Stimulated activated naive CD4-positive, alpha-beta T cell treated with Interleukin-2 at 50 U/mL for 16 hours (primary cell): ENCODE measurements at places on chromosomes 2 and 18.

DNA sequence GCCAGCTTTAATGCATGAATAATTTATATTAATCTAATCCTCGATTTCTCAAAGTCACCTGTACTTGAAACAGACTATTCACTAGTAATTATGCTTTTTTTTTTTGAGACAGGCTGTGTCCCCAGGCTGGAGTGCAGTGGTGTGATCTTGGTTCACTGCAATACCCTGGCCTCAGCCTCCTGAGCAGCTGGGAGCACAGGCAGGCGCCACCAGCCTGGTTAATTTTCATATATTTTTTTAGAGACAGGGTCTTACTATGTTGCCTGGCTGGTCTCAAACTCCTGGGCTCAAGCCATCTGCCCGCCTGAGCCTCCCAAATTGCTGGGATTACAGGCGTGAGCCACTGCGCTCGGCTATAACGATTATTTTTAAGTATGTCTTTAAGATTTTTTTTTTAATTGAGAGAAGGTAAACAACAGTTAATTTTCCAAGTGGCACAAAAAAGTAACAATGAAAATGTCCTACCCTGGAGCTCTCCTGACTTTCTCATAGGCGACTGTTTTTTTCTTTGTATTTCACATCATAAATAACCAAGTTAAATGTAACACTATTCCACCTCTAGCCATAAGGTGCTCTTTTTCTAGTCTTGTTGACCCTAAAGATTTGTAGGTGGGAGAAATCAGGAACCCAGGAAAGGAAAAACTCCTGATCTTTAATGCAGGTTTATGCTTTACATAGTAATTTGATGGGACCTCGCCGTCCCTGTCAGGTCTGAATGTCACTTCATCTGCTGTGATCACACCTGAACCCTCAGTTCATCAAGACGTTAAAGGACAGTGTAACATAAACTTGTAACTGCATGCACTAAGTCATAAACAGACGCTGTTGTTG lies 1.3 kb upstream of the ANKRD12 start:
- DNase-seq = no peak

GRCh38 chr2:1517786-1518185 lies 104.5 kb downstream of the TPO start:
- DNase-seq = no peak

DNA sequence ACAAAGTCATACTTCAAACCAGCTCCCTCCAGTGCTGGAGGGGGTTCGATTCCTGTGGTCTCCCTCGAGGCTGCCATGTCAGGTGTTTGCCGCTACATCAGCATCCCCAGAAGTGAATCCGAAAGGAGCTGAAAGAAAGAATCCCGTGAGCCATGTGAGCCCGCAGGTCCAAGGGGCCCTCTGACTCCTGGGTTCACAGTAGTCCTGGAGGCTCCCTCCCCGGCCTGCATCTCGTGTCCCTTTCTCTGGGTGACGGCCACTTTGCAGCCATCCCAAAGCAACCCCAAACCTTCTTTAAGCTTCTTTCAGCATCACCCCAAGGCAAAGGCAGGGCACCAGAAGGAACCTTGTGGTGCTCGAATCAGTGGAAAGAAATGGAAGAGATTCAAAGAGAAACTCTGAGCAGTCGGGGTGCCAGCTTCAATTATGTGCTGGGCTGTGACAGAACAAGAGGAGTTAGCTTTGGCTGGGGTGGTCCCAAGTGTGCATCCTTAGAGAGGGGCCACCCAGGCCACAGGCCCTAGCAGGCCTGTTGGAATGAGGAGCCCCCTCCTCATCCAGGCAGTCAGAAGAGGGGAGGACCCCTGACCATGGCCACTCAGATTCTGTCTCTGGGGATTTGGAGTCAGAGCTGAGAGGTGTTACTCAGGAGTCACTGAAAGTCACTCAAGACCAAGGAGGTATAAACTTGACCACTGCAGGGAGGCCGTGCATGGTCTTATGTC lies 59.7 kb downstream of the CIB4 start:
- no peak for DNase-seq

GRCh38 chr2:71385012-71385411 lies 53.4 kb downstream of the ZNF638 start:
- DNase-seq = no peak

GRCh38 chr2:37982147-37982582 lies 57.1 kb downstream of the RMDN2 start:
- DNase-seq = peak; percentile 46

GRCh38 chr2:53960476-53960875 lies 10.3 kb downstream of the PSME4 start:
- DNase-seq = no peak
